Stimulated activated CD4-positive, alpha-beta T cell treated with anti-CD3 and anti-CD28 coated beads, TNF-alpha, amount 100 ng/mL, for 24 hours (primary cell): ENCODE measurements at places on chromosomes 2 and 18.

DNA sequence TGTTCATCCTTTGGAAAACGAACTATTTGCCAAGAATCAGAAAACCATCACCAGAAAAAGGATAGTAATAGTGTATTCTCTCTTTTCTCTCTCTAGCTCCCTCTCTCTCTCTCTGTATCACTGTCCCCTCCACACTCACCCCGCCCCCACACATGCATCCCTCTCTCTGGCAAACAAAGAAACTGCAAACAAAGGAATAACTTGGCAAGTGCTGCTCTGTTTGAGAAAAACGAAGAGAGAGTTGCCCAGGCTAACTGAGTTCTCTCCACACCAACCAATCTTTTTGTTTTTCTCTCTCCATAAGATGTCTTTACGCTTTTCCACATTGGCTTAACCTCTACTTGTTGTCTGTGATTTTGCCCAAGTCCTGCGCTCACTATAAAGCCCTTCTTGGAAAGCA, 316.2 kb downstream of the EPHA4 start:
- no peak for DNase-seq

- peak; percentile 59 for DNase-seq
These were observed 26.6 kb downstream of the BIN1 start for GRCh38 chr2:127080226-127080937.

DNA sequence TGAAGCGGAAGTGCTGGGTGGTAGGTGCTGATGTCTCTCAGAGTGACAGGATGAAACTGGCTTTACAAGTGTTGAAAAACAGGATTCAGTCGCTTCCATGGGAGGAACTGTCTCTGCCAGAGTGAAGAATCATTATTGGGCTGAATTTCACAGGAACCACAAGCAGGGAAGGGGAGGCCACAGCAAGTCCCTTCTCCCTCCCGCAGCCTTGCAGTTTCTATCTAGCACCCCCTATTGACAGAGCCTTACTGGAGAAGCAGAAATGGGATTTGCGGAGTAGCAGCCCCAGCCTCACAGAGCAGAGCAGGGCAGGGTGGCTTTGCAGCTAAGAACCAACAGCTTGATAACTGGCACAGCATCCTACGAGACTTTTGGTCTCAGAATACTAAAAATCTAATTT, 33.3 kb upstream of the RMP24 start:
- DNase-seq, result no peak

DNA sequence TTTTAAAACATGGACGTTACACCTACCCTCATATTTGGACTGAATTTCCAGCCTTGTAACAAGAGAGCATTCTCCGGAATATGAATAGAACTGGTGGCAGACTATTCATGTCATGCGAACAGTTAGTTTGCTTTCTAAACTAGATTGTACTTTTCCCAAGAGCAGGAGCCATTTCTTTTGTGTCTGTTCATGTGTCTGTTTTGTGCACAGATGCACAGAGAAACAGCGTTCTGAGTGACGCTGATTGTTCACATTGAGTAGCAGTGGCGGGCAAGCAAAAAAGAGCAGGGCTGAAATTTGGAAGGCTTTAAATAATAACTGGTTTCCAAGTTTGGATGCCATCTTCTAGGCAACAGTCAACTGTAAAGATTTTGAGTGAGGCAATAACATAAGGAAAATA, 200.3 kb downstream of the NRXN1 start:
- DNase-seq, result no peak

DNA sequence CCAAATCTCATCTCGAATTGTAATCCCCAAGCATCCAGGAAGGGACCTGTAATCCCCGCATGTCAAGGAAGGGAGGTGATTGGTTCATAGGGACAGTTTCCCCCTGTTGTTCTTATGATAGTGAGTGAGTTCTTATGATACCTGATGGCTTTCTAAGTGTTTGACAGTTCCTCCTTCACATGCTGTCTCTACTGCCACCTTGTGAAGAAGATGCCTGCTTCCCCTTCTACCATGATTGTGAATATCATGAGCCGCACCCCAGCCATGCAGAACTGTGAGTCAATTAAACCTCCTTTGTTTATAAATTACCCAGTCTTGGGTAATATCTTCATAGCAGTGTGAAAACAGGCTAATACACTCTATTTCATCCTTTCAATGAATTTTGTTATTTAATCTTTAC, 446.7 kb downstream of the RNF144A start:
- no peak for DNase-seq

GRCh38 chr2:86807468-86808275, 17.0 kb upstream of the CD8A start:
- no peak for DNase-seq

GRCh38 chr2:161763153-161763552, 138.9 kb downstream of the SLC4A10 start:
- no peak for DNase-seq

GRCh38 chr2:101811226-101812015, 113.9 kb downstream of the MAP4K4 start:
- no peak for DNase-seq

DNA sequence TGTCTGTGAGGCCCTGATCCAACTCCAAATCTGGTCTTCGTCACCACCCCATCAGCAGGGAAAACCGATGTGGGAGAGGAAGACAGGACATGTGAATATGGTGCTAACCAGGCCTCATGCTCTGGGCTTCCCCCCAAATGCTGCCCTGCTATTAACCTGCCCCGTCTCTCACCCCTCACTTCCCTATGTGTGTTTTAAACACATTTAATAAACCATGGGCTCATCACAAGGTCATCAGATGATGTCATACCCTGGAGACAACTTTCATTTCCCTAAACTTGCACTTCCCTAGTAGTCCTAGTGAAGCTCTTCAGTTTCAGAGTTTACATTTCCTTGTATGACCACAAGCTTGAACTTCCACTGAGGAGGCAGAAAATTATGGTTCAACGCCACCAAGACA, 49.9 kb downstream of the CD8B2 start:
- DNase-seq, result no peak

DNA sequence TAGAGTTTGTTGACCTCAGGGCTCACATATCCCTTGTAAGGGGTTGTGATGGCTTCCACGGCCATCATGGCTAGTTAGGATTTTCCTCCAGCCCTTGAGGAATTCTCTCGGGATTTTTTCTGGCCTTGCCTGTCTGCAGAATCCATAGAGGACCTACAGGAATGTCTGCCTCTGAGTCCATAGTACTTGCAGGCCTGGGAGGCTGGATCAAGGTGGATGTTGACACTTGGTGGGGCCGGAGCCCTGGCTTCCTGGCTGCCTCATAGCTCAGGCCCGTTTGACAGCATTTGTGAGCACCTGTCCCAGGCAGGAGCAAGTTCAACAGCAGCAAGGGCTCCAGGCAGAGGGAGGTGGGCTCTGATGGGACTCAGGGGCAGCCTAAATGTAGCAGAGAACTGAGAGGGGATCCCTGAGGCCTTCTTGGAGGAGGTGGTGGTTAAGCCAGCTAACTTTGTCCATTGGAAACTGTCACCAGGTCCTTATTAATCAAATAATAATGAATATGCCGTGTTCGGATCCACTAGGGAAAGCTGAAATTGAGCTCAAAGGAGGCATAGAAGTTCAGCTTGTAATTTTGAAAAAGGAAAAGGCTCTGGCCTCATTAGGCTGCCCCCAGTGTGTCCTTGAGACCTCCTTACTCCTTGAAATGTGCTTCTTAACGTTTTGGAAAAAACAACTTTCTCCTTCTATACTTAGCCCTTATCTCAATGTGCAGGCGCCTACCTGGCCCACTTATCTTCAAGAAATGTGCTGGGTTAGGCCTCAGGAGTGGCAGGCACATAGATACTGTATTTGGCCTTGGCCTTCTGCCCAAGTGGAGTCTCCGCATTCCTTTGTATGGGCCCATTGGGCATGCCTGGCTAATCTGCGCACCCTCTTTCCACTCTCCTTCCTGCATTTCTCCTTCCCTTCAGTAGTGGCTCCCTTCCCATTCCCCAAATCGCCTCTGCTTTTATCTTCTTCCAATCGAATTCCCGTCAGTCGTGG, 66.9 kb downstream of the HPCAL1 start:
- DNase-seq, result no peak

- DNase-seq, result no peak
These were observed 34.7 kb downstream of the INPP4A start for GRCh38 chr2:98479371-98479770.

- DNase-seq, result no peak
These were observed 911 bp upstream of the PTPRM start for GRCh38 chr18:7566244-7566566.

DNA sequence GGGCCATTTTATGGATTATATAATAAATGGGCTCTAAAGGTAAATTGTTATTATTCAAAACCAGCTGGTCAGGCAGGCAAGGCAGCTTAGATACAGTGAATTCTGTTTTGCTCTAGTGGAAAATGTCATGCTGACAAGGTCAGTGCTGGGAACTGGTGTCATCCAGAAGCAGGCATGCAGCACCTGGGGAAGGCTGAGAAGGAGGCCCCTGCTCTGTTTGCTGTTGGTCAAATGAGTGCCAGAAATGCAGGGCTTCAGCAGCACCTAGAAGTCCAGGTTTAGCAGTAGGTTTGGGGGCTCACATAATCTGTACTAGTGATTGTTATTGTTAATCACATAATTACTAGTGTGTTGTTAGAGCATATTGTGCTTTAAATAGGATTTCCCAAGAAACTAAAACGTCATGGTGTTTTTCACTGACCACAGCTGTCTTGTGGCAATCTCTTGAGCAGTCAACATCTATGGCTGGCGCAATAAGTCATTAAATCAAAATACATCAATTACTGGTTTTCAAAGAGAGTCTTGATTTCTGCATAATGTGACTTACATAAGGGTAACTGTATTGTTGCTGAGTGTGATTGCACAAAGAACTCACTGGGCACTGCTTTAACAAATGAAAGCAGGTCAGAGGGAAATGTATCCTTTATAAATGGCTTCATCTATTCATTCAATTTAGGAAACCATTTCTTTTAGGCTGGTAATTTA, 99.1 kb downstream of the MYO3B start:
- no peak for DNase-seq

DNA sequence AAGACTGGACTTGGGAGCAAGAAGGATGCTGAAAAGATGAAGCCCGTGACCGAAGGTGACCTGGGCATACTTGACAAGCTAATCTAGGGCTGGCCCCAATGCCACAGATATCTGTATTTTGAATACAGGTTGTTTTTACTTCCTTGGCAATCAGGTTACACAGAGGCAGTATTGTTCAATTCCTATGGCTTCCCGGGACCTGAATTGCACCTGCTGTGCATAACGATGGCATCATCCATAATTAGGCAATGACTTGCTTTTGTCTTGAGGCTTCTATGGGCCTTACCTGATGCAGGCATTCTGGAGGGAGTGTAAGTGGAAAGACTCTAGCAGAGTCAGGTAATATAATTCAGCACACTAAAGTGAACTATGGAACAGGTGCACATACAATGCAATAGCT, 60.6 kb upstream of the CUL3 start:
- DNase-seq, result no peak
